ENCODE measurements at places on chromosomes 7 and 10.

- no peak for DNase-seq
These were observed 3.9 kb downstream of the BBIP1 start for GRCh38 chr10:110915035-110915434.

GRCh38 chr7:101671371-101672356 is 42.6 kb upstream of the MYL10 start:
- DNase-seq = no peak

DNA sequence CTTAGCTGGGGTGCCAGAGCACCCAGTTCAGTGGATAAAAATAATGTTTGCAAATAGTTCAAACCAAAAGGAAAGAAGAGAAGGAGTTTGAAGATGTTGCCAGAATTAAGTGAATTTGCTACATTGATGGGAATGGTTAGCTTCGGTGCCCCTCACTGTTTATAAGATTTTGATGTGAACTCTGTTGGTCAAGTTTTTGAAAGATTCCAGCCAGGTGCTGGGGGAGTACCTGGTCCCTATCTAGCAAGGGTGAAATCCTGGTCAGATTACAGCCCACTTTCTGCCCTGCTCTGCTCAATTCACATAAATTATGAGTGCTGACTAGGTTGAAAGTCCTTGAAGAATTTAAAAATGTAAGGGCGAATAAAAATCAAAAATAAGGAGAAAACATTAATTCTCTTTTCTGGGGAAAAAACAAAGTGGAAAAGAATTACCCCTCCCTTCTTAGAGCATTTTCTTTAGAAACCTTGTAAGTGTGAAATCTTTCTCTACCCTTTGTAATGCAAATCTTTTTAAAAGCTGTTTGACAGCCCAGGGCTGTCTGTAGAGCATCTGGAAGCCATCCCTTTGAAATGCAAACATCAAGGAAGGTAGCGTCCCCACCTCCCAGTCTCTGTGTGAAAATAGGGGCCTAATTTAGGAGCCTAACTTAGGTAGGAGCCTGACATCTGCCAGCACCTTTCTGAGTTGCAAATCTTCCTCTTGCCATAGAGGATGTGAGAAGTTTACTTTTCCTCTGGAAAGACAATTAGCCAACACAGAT is 1.4 kb upstream of the GIMAP5 start:
- no peak for DNase-seq

DNA sequence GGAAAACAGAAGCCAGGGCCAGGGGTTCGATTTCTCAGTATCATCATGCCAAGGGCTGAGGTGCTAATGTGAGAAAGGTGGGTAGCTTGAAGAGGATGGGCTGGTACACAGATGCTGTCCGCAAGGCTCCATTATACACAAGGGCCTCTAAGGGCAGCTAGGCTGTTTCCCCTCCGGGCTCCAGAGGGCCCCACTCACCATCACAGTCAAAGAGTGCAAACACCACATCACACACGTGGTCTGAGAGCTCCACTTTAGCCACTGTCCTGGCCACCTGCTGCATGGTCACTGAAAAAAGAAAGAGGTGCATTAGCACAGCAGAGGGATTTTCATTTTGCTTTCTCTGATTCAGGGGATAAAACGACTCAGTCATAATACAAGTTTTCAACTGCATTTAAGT is 20.9 kb upstream of the DNAJB12 start:
- DNase-seq = no peak

DNA sequence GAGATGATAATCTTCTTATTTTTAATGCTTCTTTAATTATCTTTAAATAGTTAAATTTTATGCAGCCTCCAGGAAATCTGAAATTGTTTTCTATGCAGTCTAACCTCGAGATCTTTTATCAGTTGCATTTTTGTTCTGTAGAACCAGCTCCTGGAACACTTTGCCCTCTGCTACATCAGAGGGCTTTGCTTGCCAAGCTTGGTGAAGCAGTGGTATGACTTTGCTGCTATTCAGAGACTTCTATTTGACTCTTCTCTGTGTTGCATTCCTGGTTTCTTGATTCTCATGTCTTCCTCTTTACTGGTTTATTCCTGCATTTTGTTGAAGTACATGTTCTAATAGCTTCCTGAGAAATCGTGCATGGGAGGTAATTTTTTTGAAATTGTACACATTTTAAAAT is 163.7 kb upstream of the TMEM229A start:
- no peak for DNase-seq

GRCh38 chr10:69573056-69573806 is at the start of gene NEUROG3:
NEUROG3 (minus strand) TSS chr10:69573422; CDS start chr10:69573043, 379 bp downstream.
- no peak for DNase-seq

DNA sequence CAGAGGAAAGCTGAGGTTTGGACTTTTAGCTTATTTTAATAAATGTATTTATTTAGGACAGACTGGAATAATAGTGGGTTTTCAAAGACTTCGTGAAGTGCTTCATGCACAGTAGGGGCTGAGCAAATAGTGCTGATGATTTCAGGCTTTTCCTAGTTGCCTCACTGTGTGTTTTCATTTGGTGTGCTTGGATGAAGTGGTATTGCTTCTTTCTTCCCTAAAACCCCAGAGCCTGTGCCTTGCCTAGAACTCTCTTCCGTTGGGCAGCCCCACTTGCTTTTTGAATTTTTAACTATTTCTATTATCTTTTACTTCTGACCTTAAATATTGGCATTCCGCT is 49.6 kb downstream of the ARID5B start:
- no peak for DNase-seq

DNA sequence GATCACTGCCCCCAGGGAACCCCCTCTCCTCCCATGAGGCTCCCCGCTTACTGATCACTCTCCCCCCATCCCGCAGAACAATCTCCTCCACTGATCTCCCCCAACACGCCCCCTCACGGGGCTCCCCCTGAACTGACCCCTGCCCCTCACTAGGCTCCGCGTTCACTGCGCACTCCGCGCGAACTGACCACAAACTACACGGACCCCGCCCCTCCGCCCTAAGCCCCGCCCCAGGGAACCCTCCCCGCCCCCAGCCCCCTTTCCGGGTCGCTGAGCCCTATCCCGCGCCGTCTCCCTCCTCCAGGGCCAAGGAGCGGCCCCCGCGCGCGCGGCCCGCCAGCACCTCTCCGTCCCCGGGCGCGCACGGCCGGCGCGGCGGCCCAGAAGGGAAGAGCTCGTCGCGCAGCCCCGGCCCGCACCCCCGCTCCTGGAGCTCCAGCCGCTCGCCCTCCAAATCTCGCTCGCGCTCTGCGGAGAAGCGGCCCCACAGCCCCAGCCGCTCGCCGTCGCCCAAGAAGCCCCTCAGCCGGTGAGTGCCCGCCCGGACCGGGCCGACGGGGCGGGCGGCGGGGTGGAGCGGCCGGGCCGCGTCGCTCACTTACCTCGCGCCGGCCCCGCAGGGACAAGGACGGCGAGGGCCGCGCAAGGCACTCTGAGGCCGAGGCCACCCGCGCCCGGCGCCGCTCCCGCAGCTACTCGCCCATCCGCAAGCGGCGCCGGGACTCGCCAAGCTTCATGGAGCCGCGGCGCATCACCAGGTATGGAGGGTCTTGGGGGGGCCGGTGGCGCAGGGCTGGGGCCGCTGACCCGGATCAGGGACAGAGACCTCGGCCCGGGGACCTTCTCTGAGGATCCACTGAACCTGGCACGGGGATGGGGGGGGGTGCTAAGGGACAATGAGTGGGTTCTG is 19.9 kb upstream of the HSPB1 start:
- DNase-seq = no peak

DNA sequence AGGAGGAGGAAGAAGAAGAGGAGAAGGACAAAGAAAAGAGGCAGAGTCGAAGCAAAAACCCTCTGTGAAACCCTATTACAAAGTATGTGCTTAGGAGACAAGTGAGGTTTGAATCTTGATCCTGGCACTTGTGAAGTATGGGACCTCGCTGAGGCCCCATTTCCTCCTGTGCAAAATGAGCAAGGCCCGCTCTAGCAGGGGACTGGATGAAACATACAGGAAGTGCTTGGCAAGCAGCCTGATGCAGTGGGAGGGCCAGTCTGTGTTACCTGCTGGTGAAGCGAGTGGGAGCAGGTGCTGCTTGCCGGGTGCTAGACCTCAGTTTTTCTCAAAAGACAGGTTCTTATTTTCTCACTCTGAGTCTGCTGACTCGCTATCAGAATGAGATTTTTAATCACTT is 150.4 kb downstream of the JCAD start:
- no peak for DNase-seq

- DNase-seq = no peak
These were observed 101.5 kb upstream of the PODXL start for GRCh38 chr7:131657881-131658280.

DNA sequence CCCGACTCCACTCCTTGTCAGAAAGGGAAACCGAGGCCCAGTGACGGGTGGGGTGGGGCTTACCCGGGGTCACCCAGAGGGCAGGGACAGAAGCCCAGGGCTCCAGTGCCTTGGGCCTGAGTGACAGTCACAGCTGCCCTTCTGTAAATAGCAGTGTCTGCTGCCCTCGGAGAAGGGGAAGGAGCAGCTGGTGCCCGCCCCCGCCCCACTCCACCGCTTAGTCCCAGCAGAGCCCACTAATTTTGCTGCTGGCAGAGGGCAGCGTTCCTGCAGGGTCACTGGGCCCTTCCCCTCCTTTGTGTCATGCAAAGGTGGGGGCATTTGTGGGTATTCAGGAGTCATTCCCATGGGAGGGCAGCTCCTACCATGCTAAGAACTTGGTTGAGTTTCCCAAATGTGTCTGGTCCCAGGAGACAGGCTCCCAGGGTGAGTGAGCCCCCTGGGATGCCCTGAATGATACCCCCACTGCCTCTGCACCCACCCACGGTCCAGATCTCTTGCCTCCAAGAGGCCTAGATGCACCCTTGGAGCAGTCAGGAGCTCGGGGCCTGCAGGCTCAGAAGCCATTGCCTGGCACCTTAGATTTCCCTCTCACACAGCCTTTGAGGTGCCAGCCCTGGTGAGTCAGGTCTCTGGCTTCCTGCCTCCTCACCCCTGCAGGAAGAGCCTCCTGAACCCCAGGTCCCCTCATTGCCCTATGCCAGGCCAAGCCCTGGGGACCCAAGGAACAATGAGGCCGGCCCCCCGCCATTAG is 17.2 kb downstream of the SH2B2 start:
- DNase-seq = no peak

DNA sequence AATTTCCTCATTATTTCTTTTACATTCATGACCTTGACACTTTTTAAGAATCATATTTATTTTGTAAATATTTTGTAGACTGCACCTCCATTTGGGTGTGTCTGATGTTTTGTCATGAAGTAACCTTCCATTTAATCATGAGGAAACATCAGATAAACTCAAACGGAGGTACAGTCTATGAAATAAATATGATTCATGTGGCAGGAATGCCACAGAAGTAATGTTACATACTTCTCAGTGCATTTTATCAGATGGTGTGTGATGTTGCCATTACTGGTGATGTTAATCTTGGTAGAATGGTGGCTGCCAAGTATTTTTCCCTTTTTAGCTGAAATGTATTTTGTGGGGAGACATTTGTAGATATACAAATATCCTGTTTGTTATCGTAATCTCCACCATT is 64.9 kb downstream of the ZNF37A start:
- no peak for DNase-seq

- no peak for DNase-seq
These were observed 90.8 kb downstream of the ARMH3 start for GRCh38 chr10:101965075-101965765.

- no peak for DNase-seq
These were observed 760.0 kb downstream of the PHTF2 start for GRCh38 chr7:78558566-78558965.

- DNase-seq = no peak
These were observed 47.1 kb upstream of the UBN2 start for GRCh38 chr7:139183878-139184338.

GRCh38 chr7:151244196-151244840 is 4.2 kb downstream of the SMARCD3 start:
- DNase-seq = peak; percentile 66

DNA sequence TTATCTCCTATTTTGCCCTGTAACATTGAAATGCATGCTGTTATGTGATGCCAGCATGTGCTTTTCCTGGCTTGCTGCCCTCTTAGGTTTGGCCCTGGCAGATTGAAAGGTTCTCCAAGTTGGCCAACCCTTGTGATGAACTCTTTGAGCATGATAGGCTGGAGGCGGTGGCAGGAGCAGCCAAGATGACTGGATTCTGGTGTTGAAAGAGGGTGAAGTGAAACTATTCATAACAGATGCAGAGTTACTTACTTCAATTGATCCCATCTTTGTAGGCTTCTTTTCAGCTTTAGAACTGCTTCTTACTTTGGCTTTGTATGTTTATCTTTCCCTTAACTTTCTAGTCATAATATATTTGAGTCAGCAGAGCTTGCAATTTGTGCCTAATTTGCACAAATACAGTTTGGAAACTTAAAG is 57.6 kb downstream of the BICC1 start:
- no peak for DNase-seq
